LHCN-M2 (cell line): ENCODE measurements at places on chromosomes 3 and 15. TPM values are rescaled to one million over a fixed set of nuclear protein-coding genes. Genes with fewer than 3 reads are reported as not detected.

The HES1 gene
- total RNA-seq = 0.52 and 1.2 TPM in 2 replicates

GRCh38 chr3:10322352-10322710 is 1.4 kb upstream of the SEC13 start:
- DNase-seq = no peak

DNA sequence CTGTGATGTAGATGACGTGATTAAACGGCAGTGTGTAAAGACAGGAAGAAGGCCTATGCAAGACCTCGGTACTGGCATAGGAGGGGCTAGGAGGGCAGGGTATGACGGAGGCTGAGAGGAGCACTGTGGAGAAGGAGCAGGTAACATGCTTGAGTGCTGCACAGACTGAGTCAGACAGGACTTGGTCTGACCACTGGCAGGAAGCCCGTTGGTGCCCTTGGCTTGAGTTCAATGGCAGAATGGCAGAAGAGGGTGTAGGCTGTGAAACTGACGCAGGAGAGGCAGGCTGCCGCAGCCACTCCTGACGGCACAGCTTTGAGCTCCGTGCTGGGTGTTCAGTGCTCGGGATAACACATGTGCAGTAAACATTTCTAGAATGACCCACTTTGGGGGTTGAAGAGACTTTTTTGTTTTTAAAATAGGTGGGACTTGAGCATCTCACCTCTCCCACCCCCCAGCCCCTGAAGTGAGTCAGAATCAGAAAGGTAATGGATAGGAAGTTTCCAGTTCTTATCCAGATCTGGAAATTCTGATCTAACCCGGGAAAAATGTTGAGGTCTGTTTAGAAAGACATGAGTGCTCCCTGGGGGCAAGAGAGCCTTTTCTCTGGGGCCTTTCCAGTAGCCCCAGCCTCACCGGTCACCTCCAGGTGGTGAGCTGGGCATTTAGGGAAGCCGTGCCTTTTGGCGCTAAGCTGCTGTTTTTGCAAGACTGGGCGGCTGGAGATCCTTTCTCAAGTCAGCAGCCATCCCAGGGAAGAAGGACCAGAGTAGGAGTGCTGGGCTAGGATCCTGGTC is 126.4 kb downstream of the RPLP1 start:
- DNase-seq = no peak

The HIGD2B gene
- not detected in 2 replicates for total RNA-seq

The ARHGAP11A gene
- total RNA-seq = 61.6 and 65.3 TPM in 2 replicates

The SERPINI1 gene
- 1.2 and 1.9 TPM in 2 replicates for total RNA-seq

The ZNF660 gene
- total RNA-seq = 2.9 and 4.0 TPM in 2 replicates

The SCN11A gene
- total RNA-seq = not detected in 2 replicates

DNA sequence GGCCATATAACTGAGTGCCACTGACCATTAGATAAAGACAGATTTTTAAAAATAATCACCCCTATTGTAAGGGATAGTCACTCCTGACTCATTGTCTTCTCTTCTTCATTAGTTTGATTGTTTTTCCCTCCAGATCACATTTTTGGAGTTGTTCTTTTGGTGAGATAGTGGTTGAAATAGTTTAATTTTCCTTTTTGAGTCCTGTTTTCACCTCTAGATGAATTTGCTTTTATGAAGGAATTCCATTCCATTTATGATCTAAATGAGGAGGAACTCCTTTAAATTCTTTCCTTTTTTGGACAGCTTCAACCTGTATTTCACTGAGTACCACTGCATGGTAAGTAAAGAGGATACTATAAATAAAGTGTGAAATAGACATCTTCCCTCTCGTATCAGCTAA is 112.4 kb downstream of the GREM1 start:
- DNase-seq = no peak

DNA sequence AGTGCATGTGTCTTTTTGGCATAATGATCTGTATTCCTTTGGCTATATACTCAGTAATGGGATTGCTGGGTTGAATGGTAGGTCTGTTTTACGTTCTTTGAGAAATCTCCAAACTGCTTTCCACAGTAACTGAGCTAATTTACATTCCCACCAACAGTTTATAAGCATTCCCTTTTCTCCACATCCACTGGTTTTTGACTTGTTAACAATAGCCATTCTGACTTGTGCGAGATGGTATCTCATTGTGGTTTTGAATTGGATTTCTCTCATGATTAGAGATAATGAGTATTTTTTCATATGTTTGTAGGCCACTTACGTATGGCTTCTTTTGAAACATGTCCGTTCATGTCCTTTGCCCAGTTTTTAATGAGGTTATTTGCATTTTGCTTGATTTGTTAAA is 117.7 kb downstream of the CHCHD4 start:
- DNase-seq = no peak

DNA sequence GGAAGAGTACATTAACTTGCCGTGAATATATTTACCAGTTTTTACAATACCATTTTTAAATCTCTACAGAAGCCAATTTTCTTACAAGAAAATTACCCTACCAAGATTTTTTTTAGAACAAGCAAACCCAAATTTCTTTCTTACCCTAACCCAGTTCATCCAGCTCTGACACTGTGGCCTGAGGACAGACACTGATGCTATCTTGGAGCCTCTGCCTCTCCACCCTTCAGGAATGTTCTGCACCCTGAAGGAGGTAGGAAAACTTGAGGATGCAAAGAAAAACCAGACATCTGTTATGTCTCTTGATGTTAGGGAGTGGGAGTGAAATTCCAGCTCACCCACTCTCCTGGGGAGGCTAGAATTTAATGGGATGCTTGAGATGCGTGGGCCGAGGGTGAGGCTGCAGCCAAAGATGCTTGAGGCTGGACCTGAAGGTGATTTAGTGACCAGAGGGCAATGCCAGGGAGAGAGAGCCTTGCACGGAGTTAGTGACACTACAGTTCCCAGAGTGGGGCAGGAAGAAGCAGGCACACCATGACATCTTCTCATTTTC is 69.9 kb downstream of the LIPC start:
- no peak for DNase-seq

GRCh38 chr3:10173926-10174435 is 9.3 kb downstream of the IRAK2 start:
- peak; percentile 93 for DNase-seq

- no peak for DNase-seq
These were observed 18.6 kb upstream of the SLC24A5 start for GRCh38 chr15:48102167-48102566.

GRCh38 chr15:85072917-85073316 is 91.3 kb downstream of the PDE8A start:
- DNase-seq = no peak

- peak; percentile 42 for DNase-seq
These were observed 149.3 kb downstream of the FMN1 start for GRCh38 chr15:33045066-33045810.

DNA sequence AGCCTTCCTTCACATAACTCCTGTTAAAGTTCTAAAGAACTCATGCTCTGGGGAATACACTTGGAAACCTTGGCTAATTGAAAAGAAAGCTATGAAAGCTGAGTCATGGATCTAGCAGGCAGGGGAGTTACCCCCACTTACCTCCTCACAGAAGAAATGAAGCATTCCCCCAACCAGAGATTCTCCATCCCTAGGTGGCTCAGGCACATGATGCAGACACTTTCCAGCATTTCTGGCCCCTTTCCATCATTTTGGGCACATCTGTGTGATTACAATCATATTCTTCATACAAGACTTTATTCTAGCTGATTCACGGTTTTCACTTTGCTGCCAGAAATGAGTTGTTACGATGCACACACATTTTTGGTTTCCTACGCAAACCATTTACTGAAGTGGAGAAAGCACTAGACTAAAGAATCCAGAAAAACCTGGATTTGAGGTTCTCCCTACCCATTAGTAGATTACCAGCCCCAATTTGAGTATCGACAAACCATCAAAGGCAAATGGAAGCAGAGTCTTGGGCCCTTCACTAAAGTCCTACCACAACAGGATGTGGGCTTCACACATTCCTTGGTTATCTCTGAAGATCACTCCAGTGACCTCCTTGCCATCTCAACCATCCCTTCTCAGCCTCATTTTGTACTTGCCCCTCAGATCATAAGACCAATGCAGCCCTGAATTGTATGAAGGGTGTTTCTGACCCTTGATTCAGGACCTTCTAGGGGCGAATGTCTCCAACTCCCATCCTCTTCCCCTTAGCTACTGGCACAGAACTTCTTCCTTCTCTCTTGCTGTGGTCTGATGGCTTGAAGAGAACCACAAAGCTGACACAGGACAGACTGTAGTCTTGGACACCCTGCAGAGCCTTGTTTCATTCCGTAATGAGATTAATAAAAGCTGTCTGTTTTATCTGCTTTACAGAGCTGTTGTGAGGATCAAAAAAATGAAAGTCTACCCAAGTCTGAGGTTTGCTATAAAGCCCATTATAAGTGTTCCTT is 42.5 kb upstream of the SNRK start:
- no peak for DNase-seq

DNA sequence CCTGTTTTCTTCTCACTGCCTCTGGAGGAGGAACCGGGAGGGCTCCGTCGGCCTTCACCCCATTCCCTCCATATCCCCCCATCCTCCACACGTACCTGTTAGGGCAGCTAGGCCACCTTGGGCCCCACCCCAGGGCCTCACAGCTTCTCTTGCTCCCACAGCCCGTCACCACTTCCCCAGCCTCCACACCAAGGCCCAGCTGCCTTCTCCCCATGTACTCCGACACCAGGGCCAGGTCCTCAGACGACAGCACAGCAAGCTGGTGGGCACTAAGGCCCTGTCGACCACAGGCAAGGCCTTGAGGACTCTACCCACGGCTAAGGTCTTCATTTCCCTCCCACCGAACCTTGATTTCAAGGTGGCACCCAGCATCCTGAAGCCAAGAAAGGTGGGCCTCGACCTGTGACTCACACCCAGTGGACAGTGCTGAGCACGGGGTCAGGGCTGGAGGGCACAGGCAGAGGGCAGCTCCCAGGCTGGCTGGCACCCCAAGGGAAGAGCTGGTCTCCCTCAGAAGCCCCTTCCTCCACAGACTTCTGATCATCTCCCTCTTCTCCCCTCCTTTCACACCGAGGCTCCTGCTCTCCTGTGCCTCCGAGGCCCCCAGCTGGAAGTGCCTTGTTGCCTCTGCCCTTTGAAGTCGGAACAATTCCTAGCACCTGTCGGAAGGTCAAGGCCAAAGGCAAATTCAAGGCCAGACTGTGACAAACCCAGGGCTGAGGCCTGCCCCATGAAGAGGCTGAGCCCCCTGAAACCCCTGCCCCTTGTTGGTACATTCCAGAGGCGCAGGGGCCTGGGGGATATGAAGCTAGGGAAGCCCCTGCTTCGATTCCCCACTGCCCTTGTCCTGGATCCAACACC is 9.1 kb downstream of the RPUSD3 start:
- DNase-seq = no peak

DNA sequence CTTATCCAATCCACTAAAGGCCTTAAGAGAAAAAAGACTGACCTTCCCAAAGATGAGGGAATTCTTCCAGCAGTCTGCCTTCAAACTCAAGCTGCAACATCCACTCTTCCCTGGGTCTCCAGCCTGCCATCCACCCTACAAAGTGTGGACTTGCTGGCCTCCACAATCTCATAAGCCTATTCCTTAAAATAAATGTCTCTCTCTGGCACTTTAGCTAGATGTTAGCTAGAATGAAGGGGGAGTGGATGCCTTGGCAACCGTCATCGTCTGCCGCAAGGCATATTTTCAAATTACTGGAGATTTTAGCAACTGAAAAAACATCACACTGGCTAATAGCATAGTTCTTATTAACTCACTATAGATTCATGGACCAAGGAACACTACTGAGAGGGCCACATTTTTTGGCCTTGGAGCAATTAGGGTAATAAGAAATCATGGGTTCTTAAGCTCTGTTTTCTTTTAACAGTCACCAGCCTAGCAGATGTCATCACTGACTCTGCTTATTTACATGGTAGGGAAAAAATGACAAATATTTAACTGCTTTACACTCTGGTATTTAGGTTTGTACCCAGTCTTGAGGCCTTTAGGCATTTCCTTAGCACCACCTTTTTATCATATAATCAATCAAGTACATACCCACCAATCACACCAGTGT is 245.3 kb downstream of the MYRIP start:
- DNase-seq = peak; percentile 51

DNA sequence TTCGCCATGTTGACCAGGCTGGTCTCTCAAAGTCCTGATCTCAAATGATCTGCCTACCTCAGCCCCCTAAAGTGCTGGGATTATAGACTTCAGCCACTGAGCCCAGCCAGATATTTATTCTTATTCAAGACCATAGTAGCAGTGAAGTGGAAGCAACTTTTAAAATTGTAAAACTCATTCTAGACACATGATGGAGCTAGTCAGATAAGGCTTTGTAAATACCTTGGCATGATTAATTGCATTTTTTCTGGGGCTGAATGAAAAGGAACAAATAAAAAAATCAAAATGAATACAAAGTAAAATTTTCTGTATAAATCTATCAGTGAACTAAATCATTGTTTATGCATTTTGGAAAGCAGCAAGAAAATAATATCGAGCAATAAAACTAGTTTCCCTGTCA is 4.1 kb upstream of the MYO1E start:
- DNase-seq = peak; percentile 25

DNA sequence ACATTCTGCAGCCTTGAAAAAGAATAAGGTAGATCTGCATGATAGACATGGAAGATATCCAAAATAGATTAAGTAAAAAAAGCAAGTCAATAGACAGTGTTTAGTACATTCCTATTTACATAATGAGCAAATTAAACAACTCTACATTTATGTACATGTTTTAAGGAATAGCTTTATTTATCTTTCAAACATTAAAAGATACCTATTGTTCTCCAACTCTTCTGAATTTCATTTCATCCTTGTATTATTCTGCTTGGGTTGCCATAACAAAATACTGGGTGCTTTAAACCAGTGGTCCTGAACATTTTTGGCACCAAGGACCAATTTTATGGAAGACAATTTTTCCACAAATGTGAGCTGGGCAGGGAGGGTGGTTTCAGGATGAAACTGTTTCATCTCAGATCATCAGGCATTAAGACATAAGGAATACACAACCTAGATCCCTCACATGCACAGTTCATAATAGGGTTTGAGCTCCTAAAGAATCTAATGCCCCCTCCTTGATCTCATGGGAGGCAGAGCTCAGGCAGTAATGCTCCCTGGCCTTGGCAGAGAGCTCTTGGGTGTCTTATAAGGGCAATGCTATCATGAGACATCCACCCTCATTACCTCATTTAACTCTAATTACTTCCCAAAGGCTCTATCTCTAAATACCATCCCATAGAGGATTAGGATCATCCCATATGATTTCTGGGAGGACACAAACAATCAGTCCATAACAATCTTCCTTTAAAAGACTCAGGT is 6.8 kb upstream of the KATNBL1 start:
- no peak for DNase-seq

The TRIM42 gene
- not detected in 2 replicates for total RNA-seq

- DNase-seq = no peak
These were observed 63.6 kb downstream of the AAGAB start for GRCh38 chr15:67190813-67191212.

The LIPH gene
- not detected in 2 replicates for total RNA-seq

GRCh38 chr3:131216330-131216729 is 165.2 kb upstream of the NUDT16 start:
- peak; percentile 34 for DNase-seq

- no peak for DNase-seq
These were observed 403.4 kb upstream of the SUCLG2 start for GRCh38 chr3:68057637-68058320.

The FEZF2 gene
- total RNA-seq = not detected in 2 replicates

The UQCRC1 gene
- 368 and 384 TPM in 2 replicates for total RNA-seq
